ENCODE measurements at places on chromosomes 12 and 14.

DNA sequence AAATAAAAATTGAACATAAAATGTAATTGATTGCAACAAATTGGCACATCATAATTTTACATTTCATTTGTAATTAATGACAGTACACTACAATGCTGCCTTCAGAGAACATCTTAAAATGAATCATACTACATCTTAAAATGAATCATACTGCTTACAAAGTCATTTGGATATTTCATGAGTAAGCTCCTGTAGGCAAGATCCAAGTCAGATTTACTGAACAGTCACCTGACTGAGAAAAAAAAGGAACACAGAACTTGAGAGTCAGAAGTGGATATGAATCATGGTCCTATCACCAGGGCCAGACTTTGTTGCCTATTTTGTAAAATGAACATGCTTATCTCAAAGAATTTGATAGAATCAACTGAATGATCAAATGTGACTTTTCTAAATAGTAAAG, 32.7 kb upstream of the FBLN5 start:
- DNase-seq, result no peak

DNA sequence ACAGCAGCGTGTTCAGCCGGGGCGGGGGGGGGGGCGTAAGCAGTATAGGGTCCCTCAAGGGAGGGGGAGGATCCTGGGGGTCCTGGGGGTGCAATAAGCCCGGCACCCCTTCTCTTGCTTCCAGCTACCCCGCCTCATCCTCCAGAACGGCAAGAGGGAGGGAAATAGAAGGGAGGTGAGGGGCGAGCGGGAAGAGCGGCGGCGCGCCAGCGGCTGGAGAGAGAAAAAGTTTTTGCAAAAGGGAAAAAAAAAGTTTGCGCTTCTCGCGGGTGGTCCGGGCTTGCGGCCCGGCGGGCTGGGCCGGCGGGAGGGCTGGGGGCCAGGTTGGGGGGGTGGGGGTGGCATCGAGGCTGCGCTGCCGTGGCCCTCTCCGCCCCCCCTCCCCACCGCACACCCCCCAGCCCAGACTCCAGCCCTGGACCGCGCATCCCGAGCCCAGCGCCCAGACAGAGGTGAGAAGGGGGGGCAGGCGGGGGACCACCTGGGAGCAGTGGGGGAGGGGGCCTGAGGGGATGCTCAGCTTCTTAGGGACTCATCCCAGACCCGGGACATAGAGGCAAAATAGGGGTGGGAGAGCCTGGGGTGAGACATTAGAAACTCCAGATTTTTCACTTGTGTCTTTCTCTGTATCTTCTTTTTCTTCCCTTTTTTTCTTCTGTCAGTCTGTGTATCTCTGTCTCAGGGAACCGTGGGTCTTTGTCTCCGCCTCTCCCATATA, at the start of gene GLI1:
Gene GLI1, plus strand, starts transcription at position 36 of the 718 bp plus-strand sequence. CDS start 3,907 bp downstream, outside the sequence.
- DNase-seq, result no peak

DNA sequence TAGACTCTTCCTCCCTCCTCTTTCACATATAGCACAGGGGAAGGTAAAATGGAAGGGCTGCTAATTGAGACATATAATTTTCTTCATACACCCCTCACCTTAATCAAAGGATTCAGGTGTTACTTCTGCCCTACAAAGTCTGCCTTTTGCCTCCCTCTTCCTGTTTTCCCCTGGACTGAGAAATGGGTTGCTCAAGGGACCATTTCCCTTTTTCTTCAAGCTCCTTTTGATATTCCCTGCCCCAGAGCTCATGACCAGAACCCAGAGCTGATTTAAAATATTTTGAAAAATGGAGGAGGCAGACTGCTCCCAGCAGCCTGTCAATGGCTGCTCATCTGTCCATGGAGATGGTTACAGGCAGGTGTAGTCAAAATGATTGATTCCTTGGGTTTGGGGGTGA, 6.3 kb upstream of the PIP4K2C start:
- no peak for DNase-seq

- DNase-seq, result no peak
Measured at GRCh38 chr12:95763809-95764253, 26.7 kb downstream of the NTN4 start.

- no peak for DNase-seq
Measured at GRCh38 chr14:35277179-35277578, 15.0 kb upstream of the PSMA6 start.

- DNase-seq, result no peak
Measured at GRCh38 chr12:52837413-52837741, 3.3 kb upstream of the KRT79 start.

DNA sequence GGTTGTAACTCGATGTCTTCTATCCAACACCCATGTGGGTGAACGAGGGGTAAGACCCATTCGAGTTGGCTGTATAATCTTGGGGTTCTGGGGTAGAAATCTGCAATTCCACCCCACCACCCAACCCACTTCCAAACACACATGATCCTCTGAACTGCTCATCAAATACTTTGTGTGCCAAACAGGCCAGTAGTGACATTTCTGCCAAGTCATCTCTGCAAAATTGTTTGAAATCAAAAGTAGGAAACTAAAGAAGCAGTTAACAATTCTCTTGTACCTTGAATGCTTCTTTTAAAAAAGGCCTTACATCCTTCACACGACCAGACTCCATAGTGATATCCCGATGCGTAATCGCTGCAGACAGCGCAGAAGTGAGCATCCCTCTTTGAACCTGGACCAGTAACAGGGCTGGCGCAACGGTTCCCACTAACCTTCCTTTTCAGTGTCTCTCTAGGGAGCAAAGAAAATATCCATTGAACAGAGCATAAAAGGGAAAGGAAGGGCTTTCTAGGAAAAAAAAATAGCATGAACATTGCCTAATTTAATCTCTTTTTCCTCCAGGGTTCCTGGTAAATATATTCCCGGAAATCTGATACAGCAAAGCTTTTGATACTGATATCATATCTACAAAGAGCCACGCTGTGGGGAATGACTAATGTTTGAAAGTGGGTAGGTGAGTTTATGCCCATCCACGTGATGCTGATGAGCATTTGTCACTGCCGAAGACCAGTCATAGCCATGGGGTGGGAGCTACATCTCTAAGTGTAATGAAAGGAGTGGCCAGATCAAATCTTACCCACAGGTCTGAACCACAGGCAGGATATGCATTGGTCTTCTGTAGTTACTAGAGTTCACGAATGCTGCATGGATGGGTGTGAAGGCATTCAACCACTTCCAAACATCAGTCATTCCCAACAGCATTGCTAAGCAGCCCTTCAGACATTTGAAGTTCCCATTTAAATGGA, 14.2 kb downstream of the ESR2 start:
- peak; percentile 7 for DNase-seq
